ENCODE measurements at places on chromosomes 13 and 19.

DNA sequence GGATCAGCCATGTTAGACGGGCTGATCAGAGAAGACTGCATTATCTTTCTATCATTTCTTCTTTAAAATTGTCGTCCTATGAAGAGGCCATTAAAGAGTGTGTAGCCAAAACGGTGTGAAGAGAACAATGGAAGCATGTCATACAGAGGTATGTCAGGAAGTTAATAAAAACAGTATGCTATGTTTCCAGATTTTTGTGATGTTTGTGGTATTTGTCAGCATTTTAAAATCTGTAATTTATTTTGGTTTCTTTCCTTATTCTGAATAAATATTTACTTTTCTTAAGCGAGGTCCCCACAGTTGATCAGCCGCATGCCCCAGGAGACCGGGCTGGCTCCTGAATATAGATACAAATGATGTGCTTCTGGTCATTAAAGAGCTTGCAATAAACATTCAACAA, 142.9 kb upstream of the SERP2 start:
- DNase-seq = no peak

- no peak for DNase-seq
Measured at GRCh38 chr13:42258747-42259146, 13.2 kb upstream of the AKAP11 start.

GRCh38 chr19:11198175-11198534, 810 bp upstream of the KANK2 start:
- no peak for DNase-seq

GRCh38 chr13:78035500-78035899, 116.9 kb upstream of the EDNRB start:
- no peak for DNase-seq

- no peak for DNase-seq
Measured at GRCh38 chr13:49859560-49859959, 67.1 kb upstream of the KPNA3 start.

- DNase-seq = no peak
Measured at GRCh38 chr19:12751635-12752034, at the start of gene BEST2. BEST2 (plus strand) TSS chr19:12751791; CDS start chr19:12752593, 802 bp downstream.

DNA sequence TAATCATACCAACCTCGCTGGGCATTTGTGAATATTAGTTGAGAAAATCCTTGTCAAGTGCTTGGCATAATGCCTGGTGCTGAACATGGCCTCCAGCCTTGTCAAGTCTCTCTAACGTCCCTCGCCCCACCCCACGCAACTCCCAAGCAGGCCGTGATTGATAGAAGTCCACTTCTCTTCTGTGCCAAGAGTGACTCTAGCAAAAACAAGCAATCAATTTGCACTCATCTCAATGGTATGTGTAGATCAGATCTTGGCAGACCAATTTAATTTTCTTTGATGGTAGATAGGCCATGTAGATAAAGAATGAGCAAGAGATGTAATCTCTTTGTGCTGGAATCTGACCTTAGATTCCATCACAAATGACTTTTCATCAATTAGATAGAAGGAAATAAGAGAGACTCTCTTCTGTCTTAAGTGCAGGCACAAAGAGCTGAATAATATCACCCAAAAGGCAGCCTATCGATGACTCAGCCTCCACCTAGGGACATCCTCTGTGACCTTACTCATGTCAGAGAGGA, 31.0 kb upstream of the KATNAL1 start:
- no peak for DNase-seq

All from type B pancreatic cell (in vitro differentiated cells).